ENCODE measurements at places on chromosomes 12 and 14.

- no peak for DNase-seq
These were observed 70.6 kb upstream of the SLC24A4 start for GRCh38 chr14:92252323-92252722.

GRCh38 chr14:93709249-93709648 is 79.0 kb downstream of the PRIMA1 start:
- DNase-seq, result no peak

DNA sequence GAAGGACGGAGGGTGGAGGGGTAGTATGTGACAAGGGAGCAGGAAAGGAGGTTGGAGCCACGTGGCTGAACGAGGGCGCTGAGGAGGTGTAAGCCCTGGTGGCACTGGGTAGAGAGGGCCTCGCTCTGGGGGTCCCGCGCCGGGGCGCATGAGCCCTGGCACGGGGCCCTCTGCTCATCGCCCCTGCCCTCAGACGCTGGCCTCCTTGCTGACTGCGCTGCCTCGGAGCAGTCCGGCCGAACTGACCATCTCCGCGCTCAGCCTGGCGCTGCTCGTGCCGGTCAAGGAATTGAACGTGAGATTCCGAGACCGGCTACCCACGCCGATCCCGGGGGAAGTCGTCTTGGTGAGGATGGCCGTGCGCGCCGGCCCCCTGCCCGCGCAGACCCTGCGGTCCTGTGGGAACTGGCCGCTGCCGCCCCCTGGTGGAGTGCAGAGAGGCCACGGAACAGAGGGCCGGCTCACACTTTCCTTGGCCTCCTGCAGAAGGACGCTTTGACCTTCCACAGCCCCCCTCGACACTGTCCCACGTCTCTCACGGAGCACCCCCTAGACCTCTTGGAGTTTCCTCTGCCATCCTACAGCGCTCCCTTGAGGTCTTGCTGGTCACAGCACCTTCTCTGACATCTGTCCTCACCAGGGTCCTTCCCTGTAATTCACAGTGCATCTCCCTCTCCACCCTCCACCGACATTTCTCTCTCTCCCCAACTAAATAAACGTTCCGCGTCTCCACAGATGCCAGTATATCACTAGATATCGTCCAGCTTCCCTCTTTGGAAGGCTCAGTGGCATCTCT is 10.5 kb downstream of the ARHGEF25 start:
- DNase-seq, result peak; percentile 76

GRCh38 chr12:85308374-85308773 is 28.4 kb downstream of the ALX1 start:
- DNase-seq, result no peak

GRCh38 chr14:20427231-20428009 is 8.5 kb downstream of the KLHL33 start:
- DNase-seq, result no peak

DNA sequence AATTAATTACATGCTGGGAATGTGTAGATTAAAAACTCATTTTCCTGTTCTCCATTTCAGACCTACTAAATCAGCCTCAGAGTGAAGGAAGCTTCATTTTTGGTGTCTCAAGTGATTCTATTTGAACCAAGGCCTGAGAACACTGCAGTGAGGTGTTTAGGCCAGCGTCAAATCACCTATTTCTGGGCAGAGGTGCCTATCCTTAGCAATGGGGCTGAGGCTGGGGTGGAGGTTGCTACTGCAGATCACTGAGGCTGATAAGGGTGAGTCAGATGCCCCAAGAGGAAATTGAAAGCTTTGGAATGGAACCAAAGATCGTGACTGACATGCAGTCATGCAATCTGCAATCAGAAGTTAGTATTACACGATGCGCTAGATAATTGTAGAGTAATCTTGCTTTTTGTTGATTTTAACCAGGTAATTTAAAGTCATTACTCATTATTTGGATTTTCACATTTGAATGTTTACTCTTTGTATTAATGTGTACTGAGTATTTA is 4.4 kb downstream of the TXNRD1 start:
- no peak for DNase-seq

DNA sequence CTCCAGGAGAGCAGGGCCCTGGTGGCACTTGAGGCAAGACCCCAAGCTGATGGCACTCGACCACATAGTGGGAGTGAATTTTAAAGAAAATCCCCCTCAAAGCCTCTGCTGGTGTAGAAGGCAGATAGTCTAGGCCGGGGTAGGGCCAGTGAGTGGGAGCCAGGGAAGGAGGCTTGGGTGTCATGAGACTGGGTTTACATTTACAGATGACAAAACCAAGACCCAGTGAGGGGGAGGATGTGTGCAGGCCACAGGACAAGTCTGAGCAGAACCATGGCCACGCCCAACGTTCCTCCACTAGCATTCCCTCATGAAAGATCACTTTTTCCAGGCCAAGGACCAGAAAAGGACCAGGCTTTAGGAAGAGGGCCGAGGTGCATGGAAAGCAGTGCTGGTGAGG is 42.0 kb downstream of the EVL start:
- no peak for DNase-seq

DNA sequence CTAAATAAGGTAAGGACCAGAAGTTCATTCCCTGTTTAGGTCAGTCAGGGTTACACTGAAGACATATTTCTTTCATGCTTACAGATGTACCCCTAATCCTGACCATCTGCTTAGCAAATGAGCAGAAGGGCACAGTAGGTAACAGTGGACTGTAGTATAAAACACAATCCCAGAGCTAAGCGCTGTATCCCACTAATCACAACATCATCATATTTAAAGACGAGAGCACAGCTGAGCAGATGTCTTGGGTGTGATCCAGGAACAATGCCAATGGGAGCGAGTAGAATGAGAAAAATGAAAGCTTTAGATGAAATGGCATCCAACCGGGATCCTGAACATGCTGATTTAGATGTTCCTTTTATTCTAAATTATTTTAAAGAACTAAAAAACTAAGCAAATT is 213.4 kb downstream of the CCER1 start:
- DNase-seq, result no peak

- no peak for DNase-seq
These were observed 150.3 kb upstream of the PRKD1 start for GRCh38 chr14:30077946-30078345.

- no peak for DNase-seq
These were observed 21.7 kb downstream of the AICDA start for GRCh38 chr12:8590842-8591545.

- DNase-seq, result no peak
These were observed 15.6 kb downstream of the ERG28 start for GRCh38 chr14:75645056-75645455.

- no peak for DNase-seq
These were observed 1.0 kb upstream of the KRT6A start for GRCh38 chr12:52494100-52494499.

DNA sequence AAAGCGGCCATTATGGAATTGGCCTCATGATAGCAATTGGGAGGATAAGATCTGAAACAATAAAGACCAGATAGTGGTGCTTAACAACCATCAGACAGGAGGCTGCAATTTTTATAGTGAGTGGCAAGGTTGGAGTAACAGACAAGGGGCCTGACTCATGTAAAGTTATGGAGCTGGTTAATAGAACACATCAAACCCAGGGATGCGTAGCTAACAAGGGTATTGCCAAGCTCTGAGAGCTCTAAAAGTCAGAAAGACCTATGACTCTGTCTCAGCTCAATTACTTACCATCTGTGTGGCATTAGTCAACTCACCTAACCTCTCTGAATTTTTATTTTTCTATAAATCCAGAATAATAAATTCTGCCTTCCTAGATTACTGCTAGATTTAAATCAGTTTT is 1731.5 kb upstream of the FLRT2 start:
- no peak for DNase-seq

DNA sequence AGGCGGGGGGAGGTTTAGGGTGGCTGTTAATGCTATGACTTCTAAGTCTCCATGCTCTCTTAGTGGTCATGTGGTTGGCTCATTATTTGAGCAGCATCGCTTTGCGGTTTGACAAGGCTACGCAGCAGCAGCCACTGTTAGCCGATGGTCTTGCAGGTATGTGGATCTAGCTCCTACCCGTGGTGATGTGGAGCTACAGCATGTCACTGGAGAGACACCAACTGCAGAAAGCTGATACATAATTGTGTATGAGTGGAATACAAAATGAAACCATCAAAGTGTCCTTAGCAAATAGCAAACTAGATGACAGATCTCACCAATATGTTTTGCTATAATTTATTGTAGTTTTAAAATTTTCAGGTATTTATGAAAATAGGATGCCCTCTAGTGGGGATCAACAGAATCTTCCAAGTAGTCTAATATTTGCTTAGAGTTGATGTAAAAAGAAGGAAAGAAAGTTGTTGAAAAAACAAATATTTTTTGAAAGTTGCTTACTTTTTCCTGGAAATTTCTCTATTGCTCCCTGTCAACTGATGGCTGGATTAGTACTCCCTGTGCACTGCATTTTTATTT is 94.9 kb downstream of the NAV3 start:
- peak; percentile 92 for DNase-seq

DNA sequence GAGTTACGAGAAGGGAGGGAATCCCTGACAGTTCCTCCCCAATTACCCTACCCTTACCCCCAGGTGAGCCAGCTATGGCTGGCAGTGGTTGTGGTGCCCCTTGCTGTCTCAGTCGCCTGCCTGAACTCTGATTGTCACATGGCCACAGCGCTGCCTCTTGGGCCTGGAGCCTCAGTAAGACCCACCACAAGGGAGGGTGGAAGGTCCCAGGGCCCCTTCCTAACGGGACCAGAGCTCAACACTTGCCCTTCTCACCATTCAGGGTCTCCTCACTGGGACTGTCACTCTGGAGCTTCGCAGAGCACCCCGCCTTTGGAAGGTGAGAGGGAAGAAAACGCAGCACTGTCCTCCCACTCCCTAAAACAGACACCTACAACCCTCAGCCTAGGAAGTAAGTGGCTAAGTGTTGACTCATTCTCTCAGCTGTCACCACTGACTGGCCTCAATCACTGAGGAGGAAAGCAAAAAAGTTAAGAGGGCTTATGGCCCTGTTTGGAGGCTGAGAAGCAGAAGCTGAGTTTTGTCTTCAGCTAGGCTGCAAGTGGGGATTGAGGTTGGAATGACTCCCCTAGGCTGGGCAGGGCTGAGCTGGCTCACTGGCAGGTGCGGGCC is 1.0 kb downstream of the TMEM253 start:
- no peak for DNase-seq

DNA sequence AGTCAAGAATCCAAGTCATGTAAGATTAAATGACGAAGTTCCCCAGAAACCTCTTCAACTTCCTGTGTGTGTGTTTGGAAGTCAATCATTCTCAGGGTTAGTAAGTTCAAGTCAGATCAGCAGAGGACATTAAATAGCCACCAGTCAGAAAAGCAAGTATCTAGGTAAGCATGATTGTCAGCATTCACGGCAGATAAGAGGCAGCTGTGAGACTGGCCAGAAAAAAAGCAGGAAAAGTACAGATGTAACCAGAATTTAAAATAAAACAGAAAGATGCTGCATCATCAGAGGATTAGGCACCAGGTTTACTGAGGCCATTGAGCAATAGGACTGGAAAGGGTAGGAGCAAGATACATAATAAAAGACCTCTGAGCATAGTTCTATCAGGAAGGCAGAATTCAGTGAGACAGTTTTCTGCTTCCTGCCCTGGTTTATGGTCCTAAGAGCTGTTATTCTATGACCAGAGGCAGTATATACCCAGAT is 606.9 kb downstream of the FSCB start:
- DNase-seq, result no peak

DNA sequence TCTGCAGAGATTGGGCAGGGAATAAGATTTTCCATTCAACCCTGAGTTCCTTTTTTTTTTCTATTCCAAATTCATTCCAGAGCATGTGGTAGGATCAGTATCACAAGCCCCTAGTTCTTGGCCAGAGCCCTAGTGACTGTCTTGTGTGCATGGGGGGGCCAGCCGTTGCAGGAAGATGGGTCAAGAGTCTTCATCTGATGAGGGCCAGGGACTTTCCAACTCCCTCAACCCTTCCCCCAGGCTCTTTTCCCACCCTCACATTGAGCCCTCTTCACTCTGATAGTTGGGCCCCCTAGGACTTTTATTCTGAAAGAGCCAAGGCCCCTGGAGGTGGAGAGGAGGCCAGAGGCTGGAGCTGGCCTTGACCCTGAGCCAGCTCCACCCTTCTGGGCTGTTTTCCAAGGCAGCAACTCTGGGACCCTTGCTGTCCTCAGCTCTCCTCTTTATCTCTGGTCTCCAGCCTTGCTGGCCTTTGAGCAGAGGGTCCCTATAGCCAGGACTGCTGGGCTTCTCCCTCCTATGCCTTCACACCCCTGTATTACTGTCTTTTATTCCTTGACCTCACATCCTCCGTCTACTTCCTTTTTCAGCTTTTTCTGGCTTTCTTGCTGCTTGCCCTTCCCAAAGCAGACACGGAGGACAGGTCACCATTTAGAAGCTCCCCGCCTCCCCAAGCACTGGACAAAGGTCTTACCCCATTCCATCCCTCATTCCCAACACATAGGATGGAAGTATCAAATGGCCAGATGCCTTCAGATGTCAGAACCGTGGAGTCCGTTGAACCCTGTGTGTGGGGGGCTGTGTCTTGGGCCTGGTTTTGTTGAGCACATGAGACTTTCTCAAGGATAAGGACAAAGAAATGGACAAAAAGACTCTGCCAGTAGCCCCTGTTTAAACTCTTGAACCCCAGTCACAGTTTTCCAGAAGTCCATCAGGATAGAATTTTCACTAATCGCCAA is 5.6 kb downstream of the RBP5 start:
- DNase-seq, result no peak

DNA sequence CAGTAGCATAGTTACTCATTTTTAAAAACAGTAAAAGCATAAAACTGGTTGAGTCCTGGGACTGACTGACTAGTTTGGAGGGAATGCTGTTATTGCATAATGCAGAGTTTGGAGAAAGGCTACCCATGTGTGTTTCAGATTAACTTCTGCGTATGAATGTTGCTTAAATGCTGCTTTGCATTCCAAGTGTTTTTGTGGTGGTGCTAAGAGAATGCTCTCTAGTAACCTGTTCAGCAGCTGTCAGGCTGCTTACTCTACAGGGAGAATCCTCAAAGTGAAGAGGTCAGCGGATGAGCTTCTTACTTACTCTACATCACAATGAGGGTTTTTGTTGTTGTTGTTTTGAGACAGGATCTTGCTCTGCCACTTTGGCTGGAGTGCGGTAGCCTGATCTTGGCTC is 4.3 kb downstream of the DLST start:
- no peak for DNase-seq

DNA sequence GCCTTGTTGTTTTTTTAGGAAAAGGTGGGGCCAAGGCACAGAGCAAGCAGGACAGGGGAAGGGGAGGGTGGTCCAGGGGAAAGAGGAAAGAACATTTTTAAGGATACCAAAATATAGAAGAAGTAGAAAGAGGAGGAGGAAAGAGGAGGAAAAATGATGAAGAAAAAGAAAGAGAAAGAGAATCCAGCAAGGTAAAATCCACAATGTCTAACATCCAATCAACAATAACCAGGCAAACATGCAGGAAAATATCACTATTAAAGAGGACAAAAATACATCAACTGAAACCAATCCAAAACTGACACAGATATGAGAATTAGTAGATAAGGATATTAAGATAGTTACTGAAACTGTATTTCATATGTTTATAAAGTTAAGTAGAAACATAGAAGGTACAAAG is 7.0 kb upstream of the TMEM120B start:
- no peak for DNase-seq

GRCh38 chr14:75434890-75435248 is 7.0 kb downstream of the JDP2 start:
- no peak for DNase-seq
